Hindlimb muscle (tissue), 1 donor: ENCODE measurements at places on chromosomes 11 and 22.

GRCh38 chr11:107493117-107493516 is 35.5 kb upstream of the CWF19L2 start:
- no peak for DNase-seq

DNA sequence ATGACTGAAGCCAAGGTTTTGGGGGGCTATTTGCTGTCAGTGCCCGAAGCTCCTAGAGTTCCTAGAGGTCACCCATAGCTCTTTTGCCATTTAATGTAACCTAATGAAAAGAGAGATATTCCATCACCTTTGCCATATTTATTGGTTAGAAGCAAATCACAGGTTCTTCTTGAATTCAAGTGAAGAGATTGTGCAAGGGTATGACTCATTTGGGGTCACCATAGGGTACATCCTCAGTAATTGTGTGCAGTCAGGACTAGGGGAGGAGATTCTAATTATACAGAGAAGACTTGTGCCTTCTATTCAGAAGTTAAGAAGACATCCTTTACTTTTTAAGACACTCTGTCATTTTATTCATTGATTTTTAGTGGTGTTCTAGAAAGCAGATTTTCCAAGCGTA is 6.9 kb upstream of the PRAME start:
- DNase-seq, result no peak

DNA sequence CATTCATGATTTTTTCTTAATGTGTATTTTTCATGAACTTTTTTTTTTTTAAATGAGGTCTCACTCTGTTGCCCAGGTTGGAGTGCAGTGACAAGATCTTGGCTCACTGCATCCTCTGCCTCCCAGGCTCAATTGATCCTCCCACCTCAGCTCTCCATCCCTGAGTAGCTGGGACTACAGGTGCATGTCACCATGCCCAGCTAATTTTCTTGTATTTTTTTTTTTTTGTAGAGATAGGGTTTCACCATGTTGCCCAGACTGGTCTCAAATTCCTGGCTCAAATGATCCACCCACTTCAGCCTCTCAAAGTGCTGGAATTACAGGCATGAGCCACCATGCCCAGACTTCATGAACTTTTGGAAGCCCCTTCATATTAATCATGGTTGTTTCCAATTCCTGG is 49.7 kb downstream of the ADAMTS15 start:
- no peak for DNase-seq

GRCh38 chr11:100948936-100949335 is 180.7 kb downstream of the PGR start:
- DNase-seq, result no peak

DNA sequence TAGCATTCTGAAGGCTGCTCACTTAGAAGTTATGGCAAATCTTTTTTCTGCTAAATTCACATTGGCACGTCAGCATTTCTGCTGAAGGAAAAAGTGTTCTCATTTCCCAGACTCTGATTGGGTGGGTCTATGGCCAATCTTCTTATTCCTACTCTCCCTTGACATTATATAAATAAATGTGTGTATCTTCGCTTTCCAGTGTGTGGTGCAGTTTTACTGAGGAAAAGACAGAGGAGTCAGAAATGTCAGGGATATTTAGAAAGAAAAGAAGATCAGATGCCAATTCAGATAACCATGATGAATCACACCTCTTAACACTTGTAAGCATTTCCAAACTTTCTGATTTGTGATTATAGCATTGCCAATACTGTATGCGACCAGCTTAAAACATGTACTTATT is 3.2 kb upstream of the BDNF start:
- no peak for DNase-seq

- no peak for DNase-seq
Observed at GRCh38 chr11:85717429-85717828, 31.4 kb upstream of the CCDC89 start.

GRCh38 chr11:133011604-133012003 is 520.7 kb downstream of the OPCML start:
- no peak for DNase-seq

DNA sequence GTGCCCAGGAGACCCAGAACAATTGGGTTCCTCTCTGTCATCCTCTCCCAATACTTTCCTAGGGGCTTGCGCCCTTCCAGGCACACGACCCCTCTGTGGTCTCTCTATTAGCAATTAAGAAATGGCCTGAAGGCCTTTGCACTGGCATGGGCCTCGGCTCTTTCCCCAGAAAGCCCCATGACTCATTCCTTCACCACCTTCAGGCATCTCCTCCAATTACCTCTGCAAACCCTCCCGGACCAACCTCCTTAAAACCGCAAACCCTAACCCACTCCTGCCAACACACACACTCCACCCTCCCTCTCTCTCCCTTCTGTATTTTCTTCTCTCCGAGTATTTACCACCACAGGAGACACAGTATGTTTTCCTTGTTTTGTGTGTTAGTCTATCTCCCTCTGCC is 36.7 kb downstream of the LARGE1 start:
- DNase-seq, result no peak

DNA sequence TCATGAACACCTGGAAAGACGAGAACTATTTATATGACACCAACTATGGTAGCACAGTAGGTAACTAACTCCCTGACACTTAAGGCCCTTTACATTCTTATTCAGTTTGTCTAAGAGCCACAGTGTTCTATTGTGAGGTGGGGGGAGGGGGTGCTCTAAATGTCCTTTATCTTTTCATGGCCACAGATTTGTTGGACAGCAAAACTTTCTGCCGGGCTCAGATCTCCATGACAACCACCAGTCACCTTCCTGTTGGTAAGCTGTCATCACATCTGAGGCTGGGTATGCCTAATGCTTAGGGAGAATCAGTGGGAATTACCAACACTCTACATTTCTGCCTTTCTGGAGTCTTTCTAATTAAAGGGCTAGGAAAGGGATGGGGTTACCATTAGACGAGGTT is 30.7 kb downstream of the EHF start:
- no peak for DNase-seq

GRCh38 chr11:43810929-43811596 is 69.6 kb upstream of the ALKBH3 start:
- DNase-seq, result no peak

DNA sequence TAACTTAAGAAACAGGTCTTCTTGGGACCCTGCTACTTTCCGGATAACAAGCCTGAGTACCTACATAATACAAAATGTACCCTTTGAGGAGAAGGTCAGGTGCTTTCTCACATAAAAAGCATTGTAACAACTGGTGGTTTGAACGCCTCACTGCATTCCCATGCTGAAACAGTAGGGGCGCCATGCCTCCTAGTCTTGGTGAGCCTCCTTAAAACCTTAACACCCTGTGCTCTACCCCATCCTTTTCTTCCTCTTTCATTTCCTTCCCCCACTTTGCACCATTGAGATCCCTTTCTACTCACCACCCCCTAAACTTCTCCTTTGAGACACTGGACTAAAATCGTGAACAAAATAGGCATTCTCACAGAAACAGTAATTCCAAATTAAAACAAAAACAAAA is 729.3 kb downstream of the NTM start:
- DNase-seq, result no peak
